Mesenteric fat pad (tissue), 1 donor: ENCODE measurements at places on chromosomes 2 and 18.
A peak's percentile ranks its signal among the peaks of the same experiment; 100 is the strongest.

- peak; percentile 87 for DNase-seq
Observed at GRCh38 chr2:10267551-10268465, 34.9 kb upstream of the HPCAL1 start.

DNA sequence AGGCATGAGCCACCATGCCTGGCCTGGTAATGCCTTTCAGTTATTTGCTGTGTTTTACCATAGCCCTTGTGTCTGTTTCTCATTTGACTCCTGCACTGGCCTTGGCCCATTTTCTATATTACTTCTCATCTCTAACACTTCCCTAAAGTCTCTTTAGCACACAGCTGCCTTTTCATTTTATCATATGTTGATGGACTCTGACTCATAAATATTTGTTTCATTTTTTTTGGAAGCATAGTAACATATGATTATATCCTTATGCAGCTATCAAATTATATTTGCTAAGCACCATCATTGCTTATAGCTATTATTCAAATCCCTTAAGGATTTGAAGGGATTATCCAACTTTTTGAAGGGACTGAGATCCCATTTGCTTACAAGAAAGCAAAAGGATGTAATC lies 320.3 kb downstream of the GPD2 start:
- DNase-seq = no peak

DNA sequence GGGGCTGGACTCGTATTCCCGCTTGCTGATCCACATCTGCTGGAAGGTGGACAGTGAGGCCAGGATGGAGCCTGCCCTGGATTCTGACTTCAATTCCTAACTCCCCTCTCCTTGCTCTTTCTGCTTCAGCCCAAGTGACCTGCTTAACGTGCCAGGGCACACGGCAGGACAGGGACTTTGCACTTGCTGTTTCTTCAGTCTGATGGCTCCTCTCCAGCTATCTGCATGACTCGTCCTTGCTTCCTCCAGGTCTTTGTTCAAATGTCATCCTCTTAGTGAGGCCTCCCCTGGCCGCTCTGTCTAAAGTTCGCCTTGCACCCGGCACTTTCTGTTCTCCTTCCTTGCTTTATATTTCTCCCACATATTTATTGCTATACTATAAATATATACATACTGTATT lies 357.6 kb downstream of the MTX2 start:
- DNase-seq = no peak

GRCh38 chr2:58137221-58137620 lies 90.6 kb downstream of the VRK2 start:
- DNase-seq = no peak

DNA sequence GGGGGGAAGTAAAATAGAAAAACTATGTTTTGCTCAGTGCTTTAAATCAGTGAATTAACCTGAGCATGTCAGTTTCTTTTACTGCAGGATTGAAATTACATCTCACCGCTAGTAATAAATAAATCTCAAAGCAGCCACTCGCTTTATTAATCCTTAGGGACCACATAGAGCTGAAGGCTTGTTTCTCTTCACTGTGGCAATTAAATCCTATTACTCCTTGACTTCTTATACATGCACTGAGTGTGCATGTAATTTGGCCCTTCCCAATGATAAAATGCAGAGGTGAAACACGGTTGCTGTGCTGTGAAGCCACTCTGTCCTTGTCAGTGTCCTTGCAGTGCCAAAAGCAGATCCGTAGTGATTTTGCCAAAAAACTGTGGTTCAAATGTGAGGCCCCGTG lies 77.1 kb upstream of the RBM44 start:
- DNase-seq = no peak

GRCh38 chr18:8991155-8991554 lies 111.3 kb upstream of the NDUFV2 start:
- DNase-seq = no peak

- no peak for DNase-seq
Observed at GRCh38 chr18:59272221-59272888, 899 bp downstream of the RAX start.

DNA sequence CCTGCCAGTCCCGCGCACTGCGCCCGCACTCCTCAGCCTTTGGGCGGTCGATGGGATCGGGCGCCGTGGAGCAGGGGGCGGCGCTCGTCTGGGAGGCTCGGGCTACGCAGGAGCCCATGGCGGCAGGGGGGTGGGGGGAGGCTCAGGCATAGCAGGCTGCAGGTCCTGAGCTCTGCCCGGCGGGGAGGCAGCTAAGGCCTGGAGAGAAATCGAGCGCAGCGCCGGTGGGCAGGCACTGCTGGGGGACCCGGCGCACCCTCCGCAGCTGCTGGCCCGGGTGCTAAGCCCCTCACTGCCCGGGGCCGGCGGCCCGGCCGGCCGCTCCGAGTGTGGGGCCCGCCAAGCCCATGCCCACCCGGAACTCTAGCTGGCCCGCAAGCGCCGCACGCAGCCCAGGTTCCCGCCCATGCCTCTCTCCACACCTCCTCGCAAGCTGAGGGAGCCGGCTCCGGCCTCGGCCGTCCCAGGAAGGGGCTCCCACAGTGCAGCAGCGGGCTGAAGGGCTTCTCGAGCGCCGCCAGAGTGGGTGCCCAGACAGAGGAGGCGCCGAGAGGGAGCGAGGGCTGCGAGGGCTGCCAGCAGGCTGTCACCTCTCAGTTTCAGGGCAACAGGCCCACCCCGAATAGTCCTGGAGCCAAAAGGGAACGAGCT lies 74.1 kb downstream of the PSMG2 start:
- DNase-seq = peak; percentile 85

- DNase-seq = no peak
Observed at GRCh38 chr2:143140864-143141661, 11.8 kb downstream of the ARHGAP15 start.

DNA sequence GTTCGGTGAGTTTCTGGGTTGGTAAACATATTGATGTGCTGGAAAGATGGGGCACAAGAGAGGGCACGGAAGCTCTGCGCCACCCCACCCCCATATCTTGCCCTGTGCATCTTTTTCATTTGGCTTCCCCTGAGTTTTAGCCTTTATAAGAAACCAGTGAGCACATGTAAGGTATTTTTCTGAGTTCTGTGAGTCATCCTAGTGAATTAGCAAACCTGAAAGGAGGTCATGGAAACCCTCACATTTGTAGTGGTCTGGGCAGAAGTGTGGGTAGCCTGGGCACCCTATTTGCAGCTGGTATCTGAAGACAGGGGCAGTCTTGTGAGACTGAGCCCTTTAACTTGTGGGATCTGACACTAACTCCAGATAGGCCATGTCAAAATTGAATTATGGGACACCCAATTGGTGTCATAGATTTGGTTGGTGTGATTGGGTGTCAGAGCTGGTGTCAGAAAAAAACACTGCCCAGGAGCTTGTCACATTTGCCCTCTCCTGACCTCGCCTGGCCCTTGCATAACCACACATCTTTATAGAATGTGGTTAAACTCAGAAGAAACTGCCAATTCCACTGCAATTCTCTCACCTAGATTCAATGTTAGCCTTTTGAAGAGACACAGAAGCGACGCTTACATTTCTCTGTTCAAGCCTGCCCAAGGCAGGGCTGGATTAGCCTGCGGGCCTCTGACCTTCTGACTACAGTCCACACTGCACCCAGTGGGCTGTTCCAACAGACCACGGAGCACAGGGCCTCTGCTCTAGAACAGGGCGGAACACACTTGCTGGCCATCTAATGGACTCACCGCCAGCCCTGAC lies 12.0 kb upstream of the GALM start:
- DNase-seq = no peak

DNA sequence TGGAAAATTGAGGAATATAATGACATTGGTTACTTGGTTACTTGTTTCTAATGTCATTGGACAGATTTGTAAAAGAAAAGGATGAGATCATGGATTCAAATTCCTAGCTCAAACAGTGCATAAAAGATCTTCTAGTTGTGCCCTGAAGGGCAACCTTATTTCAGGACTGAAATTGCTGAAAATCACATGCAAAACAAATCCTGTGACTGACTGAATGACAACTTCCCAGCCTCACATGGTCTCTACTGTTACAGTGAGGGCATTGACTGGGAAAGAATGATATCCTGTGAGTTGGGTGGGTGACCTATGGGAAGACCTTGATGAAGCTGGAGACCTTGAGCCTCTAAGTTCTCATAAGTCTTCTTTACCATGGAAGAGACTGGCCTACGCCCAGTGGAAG lies 90.4 kb upstream of the HAAO start:
- no peak for DNase-seq

GRCh38 chr2:71699428-71699827 lies 246.1 kb downstream of the DYSF start:
- peak; percentile 59 for DNase-seq

DNA sequence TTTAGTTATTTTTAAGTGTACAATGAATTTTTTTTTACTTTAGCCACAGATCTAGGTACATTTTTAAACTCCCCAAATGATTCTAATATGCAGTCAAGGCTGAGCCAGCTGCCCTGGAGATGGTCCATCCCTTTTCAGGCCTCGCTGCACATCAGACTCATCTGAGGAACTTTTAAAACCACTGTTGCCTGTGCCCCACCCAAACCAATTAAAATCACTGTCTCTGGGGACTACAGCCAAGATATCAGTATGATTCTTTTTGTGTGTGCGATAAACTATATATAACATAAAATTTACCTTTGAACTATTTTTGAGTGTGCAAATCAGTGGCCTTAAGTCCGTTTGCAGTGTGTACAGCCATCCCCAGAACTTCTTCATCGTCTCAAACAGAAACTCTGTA lies 9.1 kb upstream of the MALT1 start:
- no peak for DNase-seq

DNA sequence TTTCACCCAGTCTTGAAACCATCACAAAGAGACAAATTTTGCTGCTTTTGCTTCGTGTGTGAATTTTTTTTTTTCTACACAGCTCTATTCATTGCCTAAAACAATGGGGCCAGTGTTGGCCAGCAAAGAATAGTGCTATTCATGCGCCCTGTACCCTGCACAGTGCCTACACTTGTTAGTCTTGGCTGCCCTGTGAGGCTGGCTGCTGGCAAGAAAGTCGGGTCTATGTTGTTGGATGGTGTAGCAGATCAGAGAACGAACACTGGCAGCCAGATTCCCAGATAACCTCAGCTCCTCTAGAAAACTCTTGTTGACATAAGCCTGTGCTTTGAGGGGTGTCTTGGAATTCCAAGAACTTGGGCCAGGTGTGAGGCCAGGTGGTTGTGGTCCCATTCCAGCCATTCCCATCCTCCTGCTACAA lies 455.7 kb upstream of the TCF4 start:
- no peak for DNase-seq

DNA sequence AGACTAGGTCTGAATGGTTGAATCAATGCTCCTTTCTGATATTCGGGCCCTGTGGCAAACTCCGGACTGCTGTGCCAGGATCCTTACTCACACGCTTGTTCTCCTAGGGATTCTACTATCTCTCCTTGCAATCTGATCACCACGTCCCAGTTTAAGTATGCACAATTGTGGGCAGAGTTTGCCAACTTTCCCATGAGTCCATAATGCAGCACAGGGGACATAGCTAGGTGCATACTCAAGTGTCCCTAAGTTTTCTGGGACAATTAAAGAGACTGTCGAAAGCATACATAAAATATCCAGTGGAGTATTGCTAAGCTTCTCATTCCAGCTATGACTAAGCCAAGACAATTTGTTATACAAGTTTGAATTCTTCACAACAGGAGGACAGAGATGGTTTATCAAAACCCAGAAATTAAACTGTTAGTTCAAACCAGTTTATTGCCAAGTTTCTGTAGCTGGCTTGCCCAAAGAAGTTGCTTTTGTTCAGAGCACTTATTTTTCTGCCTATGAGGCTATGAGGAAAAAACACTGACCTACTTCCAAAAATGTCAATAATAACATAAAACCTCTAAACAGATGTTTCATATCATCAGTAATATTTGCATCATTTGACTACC lies 136.1 kb downstream of the EXOC6B start:
- no peak for DNase-seq

DNA sequence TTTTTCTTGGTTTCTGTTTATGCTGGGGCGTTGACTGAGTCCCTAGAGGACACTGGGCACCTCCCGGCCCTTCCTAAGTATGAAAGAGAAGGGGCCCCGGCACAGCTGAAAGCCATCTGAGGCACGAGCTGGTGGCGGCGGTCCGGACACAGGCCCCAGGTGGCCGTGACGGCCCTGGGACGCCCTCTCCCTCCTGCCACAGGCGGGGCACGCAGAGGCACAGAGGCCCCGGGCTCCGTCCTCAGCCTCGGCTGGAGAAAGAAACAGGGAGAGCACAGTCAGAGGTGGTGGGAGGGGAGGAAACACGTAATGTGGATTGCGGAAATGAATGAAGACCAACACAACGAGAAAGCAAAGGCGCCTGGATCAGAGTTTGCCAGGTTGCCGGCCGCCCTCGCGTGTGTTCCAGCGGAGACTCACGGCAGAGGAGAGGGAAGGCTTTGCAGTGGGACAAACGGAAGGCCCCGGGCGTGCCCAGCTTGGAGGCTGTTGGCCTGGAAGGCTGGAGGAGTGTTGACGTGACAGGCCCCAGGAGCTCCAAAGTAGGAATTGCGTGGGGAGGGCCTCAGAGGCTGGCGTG lies 119.1 kb downstream of the PTGR3 start:
- DNase-seq = peak; percentile 81

DNA sequence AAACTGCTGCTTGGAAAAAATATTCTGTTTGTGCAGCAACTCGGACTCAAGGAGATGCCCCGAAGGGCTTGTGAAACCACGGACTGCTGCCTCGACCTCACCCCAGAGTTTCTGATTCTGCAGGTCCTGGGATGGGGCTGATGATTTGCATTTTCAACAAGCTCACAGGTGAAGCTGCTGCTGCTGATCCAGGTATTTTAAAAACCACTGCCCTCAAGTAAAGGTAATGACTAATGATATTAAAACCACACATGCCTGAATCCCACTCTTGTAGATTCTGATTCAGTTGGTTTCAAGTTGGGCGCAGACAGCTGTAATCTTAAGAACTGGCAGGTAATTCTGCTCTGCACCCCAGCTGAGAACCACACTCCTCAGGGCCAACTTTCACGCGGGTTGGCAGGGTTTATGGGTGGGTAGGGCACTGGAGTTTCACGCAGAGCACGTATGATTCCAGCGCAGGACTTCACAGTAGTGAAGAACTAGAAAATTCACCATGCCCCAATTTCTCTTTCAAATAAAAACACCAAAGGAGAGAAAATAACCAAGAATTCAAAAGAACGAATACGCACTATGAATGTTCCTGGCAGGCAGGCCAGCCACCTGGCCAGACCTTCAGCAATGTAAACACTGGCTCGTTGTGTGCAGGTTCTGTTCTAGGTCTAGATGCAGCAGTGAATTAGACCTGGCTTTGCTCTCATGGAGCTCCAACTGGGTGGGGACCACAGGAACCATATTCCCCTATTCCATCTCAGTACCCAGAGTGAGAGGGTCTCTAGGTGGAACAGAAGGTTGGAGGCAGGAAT lies 74.6 kb upstream of the ZFP36L2 start:
- DNase-seq = no peak

DNA sequence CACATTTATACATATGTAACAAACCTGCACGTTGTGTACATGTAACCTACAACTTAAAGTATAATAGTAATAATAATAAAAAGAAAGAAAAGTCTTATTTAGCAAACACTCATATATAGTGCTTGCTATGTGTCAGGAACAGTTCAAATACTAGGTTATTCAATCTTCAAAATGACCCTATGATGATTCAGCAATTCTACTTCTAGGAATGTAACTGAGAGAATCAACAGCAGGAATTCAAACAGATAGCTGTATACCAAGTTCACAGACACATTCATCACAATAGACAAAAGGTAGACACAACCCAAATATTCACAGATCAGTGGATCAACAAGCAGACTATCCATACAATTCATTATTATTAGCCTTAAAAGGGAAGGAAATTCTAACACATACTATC lies 69.5 kb downstream of the MYO5B start:
- no peak for DNase-seq

GRCh38 chr2:226773291-226773690 lies 26.3 kb downstream of the IRS1 start:
- DNase-seq = no peak
